Foreskin keratinocyte (primary cell): ENCODE measurements at places on chromosomes 7 and 10. TPM values are rescaled to one million over a fixed set of nuclear protein-coding genes. Genes with fewer than 3 reads are reported as not detected.

The ABCB8 gene
- 46.2 and 47.3 TPM in 2 replicates for polyA plus RNA-seq

GRCh38 chr7:44113764-44114354 lies 9.5 kb downstream of the POLD2 start:
- no peak for DNase-seq

- no peak for DNase-seq
Measured at GRCh38 chr10:66521506-66521905, 404.3 kb upstream of the LRRTM3 start.

- DNase-seq = no peak
Measured at GRCh38 chr10:97046456-97047082, 139.2 kb downstream of the SLIT1 start.

DNA sequence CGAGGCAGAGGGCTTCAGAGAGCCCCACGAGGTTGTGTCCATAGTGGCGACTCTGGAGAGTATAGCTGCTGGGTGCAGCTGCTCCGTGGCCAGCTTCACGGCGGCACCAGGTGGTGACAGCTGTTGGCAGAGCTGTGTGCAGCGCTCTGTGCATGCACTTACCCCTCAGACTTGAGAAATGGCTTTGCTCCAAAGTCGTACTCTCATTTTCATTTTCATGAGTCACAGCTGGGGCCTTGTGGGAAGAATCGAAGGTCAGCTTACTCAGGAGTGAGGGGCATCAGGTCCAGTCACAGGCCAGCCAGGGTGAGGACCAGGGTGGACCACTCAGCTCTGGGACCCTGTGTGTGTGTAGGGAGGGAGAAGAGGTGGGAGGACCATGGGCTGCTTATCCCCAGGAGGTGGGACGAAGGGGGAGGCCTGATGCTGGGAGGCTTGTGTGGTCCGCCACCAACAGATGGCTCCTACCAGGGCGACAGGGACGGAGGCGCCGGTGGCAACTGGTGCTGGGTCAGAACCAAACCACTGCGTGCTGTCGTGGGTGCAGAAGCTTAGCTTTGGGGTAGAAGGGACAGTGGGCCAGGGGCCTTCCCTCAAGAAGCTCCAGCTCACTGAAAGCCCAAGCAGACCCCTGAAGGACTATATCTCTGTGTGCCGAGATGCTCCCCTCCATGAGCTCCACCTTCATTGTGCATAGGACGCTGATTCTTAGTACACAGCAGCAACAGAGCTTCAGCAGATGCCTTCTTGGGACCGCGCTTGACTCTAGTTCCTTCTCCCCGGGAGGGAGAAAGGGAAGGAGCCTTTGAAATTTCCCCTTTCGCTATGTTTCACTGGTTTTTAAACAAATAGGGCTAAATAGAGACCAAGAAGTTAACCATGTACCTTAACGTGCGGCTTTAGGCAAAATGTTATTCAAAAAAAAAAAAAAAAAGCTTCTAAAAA lies 225.0 kb downstream of the CELF2 start:
- DNase-seq = no peak

The ETV1 gene
- 1.5 TPM in 2 replicates for polyA plus RNA-seq

DNA sequence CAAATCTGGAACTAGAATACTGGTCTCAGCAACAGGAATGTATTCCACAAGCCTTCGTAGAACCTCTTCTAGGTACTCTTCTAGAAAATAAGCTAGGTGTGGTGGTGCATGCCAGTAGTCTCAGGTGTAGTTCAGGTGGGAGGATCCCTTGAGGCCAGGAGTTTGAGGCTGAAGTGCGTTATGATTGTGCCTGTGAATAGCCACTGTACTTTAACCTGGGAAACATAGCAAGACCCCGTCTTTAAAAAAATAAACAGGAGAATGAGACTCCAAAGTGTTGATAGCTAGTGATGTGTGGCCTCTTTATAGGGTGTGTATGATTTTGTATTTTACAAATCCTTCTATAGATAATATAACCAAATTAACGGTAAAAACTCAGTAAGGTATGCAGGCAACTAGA lies 1.5 kb upstream of the ZNF775 start:
- no peak for DNase-seq

The GFRA1 gene
- not detected in 2 replicates for polyA plus RNA-seq

GRCh38 chr7:255721-256361 lies 34.1 kb upstream of the FOXL3 start:
- DNase-seq = no peak

The BTBD16 gene
- 0.55 and 0.68 TPM in 2 replicates for polyA plus RNA-seq

DNA sequence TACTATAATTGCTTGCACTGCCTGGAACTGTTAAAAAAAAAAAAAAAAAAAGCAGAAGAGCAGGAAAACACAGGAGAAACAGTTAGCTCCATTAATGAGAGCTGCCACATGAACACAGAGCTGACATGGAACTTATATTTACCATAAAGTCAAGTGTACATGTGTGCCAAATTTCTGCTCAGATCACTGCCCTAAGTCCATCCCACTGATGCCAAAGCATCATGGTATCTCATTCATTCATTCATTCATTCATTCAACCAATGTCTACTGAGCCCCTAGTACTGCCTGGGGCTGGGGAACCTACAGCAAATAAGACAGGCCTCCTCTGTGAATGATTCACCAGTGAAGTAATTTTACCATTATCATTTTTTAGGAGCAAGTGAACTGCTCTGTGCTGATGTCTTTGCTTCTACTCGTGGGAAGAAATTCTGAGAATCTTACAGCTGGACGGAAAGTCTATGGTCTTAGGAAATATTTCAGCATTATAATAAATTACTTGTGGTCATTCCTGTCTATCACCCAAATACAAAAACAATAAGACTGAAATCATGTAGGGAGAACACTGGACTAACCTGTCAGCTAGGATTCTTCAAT lies 58.8 kb upstream of the ABLIM1 start:
- DNase-seq = no peak

DNA sequence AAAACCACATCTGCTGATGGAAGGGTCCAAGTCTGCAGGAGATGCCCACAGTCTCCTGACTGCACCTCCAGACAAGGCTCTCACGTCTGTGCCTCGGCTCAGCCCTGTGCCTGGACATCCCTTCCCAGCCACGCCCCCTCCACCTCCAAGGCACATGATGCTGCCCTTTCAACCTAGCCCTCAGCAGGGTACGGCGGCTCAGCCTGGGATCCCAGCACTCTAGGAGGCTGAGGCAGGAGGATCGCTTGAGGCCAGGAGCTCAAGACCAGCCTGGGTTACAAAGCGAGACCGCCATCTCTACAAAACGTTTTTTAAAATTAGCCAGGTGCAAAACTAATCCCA lies 14.3 kb downstream of the MAD1L1 start:
- no peak for DNase-seq

The EVX1 gene
- polyA plus RNA-seq = not detected in 2 replicates

GRCh38 chr7:37039131-37039749 lies 314.9 kb upstream of the AOAH start:
- no peak for DNase-seq

The MMD2 gene
- not detected in 2 replicates for polyA plus RNA-seq

- no peak for DNase-seq
Measured at GRCh38 chr7:1431634-1432380, 27.5 kb downstream of the MICALL2 start.

DNA sequence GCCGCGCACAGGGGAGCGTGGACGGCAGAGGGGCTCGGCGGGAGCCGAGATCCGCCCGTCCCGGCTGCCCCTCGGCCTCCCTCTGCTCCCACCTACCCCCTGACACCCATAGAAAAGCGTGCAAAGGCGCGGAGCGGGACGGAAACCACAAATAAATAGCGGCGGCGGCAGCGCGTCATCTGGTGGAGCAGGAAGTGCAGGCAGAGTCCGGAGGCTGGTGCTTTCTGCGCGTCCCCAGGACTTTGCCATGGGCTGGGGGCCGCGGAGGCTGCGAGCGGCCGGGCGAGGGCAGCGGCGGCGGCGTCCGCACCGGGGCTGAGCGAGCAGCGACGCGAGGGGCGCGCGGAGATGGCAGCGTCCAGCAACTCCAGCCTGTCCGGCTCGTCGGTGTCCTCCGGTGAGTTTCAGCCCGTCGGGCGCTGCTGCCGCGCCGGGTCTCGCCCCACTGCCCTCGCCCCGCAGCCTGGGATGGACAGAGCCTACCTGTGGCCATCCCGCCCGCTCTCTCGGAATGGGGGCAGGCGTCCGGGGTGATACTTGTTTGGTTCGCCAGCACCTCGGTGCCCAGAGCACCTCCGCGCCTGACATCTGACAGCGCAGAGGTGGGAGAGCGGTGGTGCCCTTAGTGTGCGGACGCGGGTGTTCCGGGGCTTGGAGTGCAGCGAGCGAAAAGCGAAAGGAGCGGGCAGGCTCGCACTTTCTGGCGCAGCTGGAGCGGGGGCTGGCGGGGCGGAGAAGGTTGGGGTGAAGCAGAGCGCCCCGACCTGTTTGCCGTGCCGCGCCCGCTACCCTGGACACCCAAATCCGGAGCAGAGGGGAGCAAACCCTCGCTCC lies at the start of gene CHN2:
Gene CHN2, plus strand, starts transcription at position 182 of the 834 bp plus-strand sequence.
- DNase-seq = peak; percentile 16

GRCh38 chr10:19638182-19638895 lies 177.9 kb upstream of the PLXDC2 start:
- peak; percentile 62 for DNase-seq

The TAS2R41 gene
- polyA plus RNA-seq = not detected in 2 replicates
